ENCODE measurements at places on chromosomes 1 and 21. TPM values are rescaled to one million over a fixed set of nuclear protein-coding genes. Genes with fewer than 3 reads are reported as not detected.

POTED gene
- not detected for total RNA-seq

DNA sequence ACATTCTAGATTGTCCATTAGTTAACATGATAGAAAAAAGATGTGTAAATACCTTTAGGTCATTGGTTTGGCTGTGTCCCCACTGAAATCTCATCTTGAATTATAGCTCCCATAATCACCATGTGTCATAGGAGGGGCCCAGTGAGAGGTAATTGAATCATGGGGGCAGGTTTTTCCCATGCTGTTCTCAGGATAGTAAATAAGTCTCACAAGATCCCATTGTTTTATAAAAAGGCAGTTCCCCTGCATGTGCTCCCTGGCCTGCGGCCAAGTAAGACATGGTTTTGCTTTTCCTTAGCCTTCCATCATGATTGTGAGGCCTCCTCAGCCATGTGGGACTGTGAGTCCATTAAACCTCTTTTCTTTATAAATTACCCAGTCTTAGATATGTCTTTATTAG, 32.5 kb upstream of the SLC44A5 start:
- H3K4me1 ChIP-seq, result no peaks in the 10 kb centered on the region
- DNase-seq, result no peak
- H3K4me3 ChIP-seq, result no peak overlapping the region

DNA sequence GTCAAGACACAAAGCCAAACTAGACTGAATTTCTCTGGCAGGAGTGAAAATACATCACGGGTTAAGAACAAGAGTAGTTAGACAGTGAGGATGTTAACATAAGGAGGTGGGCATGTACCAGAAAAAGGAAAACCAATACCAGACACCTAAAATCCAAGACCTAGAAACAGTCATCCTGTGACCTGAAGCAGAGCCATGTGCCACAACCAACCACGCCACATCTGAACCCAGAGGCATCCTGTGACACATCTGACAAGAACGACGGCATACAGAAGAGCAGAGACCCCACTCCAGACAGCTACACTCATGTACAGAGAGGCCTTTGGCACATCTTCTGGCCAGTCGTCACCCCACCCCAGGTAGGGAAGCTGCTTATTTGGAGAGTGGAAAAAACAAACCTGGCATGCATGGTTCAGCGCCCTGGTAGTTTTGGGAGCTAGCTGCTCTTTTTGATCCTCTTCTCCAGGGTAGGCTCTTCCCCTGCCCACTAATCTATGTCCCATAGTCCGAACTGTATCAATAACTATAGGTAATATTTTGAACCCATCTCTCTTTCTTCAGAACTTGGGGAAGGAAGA, 72.1 kb downstream of the SLC45A1 start:
- peaks cover 54% of the 10 kb centered on the region for H3K4me1 ChIP-seq
- no peak overlapping the region for H3K27ac ChIP-seq
- no peak overlapping the region for H3K4me3 ChIP-seq
- no peaks in the 10 kb centered on the region for H3K27me3 ChIP-seq
- peaks cover 11% of the 10 kb centered on the region for H3K36me3 ChIP-seq

SYPL2 gene
- total RNA-seq, result not detected

GRCh38 chr1:85358702-85359438, 82.4 kb upstream of the BCL10 start:
- H3K27ac ChIP-seq, result no peak overlapping the region
- no peaks in the 10 kb centered on the region for H3K27me3 ChIP-seq
- DNase-seq, result no peak
- H3K36me3 ChIP-seq, result no peaks in the 10 kb centered on the region
- H3K4me3 ChIP-seq, result no peak overlapping the region

GRCh38 chr21:42199868-42200463, 19.0 kb upstream of the ABCG1 start:
- H3K27ac ChIP-seq, result no peak overlapping the region
- H3K27me3 ChIP-seq, result no peaks in the 10 kb centered on the region
- no peak overlapping the region for H3K4me3 ChIP-seq
- DNase-seq, result no peak
- H3K36me3 ChIP-seq, result no peaks in the 10 kb centered on the region

PTGS2 gene
- total RNA-seq, result 3.1 TPM

DNA sequence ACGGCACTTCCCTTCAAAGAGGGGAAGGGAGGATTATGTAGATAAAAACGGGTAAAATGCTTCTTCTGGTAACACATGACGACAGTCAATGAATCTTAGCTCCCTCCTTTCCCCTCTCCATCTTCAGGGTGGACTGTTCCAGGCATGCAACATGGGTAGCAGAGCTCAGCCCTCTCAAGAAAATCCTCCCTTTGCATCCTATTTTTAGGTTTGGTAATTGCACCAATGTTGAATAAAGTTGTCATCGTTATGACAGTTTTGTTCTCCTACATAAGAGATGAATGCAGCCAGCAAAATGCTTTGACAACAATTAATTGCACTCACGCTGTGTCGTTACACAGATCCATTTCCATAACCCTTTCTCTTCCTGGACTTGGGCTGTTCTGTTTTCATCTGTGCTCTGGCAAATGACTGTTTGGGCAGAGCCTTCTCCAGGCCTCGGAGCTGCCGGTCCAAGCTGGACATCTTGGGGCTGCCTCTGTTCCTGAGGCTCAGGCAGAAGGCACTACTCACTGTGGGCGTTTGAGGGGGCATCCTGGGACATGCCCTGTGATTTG, 127.6 kb downstream of the CNIH3 start:
- no peaks in the 10 kb centered on the region for H3K27me3 ChIP-seq
- H3K4me1 ChIP-seq, result no peaks in the 10 kb centered on the region
- H3K27ac ChIP-seq, result no peak overlapping the region
- no peaks in the 10 kb centered on the region for H3K36me3 ChIP-seq

DNA sequence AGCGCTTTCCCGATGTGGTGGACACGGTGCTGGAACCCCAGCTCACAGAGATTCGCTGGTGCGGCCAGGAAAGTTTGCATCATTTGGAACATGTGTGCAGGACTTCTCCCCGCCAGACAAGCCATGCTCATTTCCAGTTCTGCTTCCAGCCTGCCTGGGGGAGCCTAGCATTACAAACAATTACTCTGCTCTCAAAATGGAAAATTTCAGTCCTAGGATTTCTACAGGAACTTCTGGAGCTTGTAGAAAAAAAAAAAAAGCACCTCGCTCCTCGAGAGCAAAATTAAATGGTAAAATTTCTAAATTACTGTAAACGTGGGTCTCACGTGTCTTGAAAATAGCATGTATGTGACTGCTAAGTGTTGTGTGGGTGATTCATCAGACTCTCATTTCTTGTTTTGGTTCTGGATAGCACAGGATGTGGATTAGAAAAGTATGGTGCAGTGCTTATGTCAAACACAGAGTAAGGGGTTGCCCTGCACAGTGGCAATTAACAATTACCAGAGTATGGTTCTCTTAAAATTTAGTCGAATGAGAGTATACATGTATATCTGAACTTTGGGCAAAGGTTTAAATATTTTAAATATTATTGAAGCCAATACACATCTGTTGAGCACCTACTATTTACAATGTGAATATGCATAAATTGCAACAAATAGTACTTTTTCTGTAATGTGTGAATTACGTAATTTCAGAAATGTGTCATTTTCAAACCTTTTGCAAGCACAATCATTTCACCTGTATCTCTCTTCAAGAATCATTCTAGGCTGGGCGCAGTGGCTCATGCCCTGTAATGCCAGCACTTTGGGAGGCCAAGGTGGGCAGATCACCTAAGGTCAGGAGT, 61.8 kb upstream of the PTGFRN start:
- H3K4me3 ChIP-seq, result no peak overlapping the region
- H3K27me3 ChIP-seq, result no peaks in the 10 kb centered on the region
- no peak for DNase-seq
- no peak overlapping the region for H3K27ac ChIP-seq
- no peaks in the 10 kb centered on the region for H3K36me3 ChIP-seq

- no peak for DNase-seq
- H3K4me1 ChIP-seq, result peaks cover 6% of the 10 kb centered on the region
- peaks cover 29% of the 10 kb centered on the region for H3K27me3 ChIP-seq
- no peaks in the 10 kb centered on the region for H3K36me3 ChIP-seq
Measured at GRCh38 chr1:110602466-110602865, 3.7 kb downstream of the KCNA2 start.

SELE gene
- not detected for total RNA-seq
